ENCODE measurements at places on chromosomes 13 and 19.
A peak's percentile ranks its signal among the peaks of the same experiment; 100 is the strongest.

GRCh38 chr13:113852536-113853517 lies 11.0 kb downstream of the GAS6 start:
- no peak for DNase-seq

DNA sequence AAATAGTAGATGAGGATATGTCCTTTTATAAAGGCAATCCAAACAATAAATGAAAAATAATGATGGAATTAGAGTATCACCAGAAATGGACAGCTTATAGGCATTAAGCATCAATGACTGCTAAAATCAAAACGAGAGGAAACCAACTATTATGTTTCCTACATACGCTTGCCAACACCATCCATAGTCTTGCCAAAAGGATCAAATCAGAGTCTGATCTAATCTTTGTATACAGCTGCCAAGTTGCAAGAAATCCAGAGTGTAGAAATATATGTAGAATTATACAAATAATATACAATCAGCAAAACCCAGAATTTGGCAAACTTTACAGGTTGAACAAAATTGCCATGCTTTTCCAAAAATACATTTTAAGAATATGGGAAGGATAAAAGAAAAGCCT lies 1661.6 kb downstream of the SLITRK1 start:
- no peak for DNase-seq

- DNase-seq = peak; percentile 3
These were observed 40.8 kb upstream of the TPP2 start for GRCh38 chr13:102555914-102556553.

- no peak for DNase-seq
These were observed 10.3 kb downstream of the PLD3 start for GRCh38 chr19:40358773-40359172.

DNA sequence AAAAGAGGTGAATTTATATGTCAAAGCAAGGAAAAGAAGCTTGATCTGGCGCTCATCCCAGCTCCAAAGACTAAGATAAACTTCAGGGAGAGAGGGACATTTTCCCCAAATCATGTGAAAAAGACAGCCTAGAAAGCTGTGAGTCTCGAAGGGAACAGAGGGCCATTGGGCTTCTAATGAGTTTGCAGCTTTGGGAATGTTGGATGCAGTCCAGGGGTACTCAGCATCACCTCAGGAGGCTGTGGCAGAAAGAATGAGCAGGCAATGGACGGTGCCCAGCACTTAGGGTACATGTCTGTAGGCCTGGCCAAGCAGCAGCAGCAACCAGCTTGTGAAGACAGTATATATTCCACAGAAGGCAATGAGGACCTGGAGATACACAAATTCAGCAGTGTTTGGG lies 25.7 kb upstream of the WASF3 start:
- DNase-seq = no peak

DNA sequence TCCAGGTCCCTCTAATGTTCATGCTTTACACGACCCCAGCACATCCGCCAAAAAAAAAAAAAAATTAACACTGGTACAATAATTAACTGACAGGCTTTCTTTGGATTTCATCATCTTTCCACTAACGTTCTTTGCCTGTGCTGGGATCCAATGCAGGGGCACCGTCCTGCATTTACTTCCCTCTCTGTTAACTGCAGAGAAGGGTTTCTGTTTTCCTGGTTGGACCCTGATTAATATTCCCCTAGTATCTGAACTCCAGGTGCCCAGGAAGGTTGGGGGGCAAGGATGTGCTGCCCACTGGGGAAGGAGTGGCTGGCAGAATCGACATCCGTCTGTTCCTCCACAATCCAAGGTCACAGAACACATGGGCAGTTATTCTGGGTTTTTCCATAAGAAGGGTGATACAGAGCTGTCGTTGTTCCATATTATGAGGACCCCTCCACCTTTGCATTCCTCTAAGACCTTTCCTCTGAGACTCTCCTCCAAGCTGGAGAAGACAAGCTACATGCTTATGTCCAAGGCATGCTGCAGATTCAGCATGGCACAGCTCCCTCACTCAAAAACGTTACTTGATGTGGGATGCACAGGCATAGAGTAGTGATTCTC lies 4.5 kb upstream of the LAIR1 start:
- DNase-seq = no peak

DNA sequence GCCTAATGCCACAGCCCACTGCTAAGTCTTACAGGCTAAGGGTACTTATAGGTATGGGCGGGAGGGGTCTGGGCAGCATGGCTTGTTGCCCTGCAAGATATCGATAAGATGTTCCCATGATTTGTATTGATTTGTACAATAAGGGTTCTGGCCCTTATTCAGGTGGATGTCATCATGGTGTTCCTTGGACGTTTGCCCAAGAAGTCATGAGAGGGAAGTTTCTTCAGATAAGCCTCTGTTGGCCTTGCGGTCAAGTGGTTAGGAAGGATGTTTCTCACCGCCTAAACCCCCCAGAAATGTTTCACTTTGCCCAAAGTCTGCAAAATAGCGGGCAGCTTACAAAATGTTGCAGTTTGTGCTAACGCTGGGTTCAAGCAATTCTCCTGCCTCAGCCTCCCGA lies 7.3 kb downstream of the PARP4 start:
- no peak for DNase-seq

DNA sequence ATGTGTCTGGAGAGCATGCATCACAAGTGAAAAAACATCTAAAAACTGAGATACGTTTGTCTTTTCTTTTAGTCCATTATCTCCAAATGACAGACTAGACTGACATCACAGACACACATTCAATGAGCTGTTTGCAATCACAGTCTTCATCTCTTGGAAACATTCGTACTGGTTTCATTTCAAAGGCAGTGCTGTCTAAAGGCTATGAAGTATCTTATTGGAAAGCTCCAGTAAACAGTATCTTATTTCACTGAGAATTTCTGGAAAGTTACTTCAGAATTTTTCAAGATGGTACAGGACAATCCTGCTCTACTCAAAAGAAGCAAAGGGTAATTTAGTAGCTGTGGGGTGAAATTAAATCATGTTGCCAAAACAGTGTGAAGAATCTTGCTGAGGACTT lies 53.5 kb upstream of the TNFRSF19 start:
- no peak for DNase-seq

GRCh38 chr19:35031072-35031881 lies 1.0 kb downstream of the SCN1B start:
- no peak for DNase-seq

DNA sequence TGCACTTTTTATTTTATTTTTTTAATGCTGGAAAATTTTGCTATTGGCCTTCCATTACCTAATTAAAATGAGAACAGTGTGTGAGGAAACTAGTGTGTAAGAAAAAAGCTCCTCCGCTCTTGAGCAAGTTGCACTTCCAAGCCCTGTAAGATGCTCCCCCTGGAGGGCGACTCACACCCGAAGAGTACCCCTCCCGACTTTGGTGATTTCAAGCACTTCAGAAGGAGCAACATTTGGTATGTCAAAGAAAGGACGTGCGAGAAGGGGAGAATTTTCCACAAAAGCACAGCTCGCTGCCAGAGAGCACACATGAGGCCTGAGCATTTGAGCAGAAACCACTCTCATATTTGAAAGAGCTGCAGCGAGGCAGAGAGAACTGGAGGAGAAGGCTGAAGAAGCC lies 504.4 kb downstream of the FGF9 start:
- no peak for DNase-seq
